Coronary artery (tissue), 2 donors: ENCODE measurements at places on chromosomes 5 and 9.

GRCh38 chr5:88661806-88662207 lies 221.2 kb downstream of the MEF2C start:
- no peak for DNase-seq

GRCh38 chr9:117233016-117233415 lies 181.8 kb downstream of the ASTN2 start:
- DNase-seq = no peak

- no peak for DNase-seq
These were observed 1298.3 kb upstream of the WWC1 start for GRCh38 chr5:166992874-166993722.

GRCh38 chr5:169566202-169566601 lies 17.4 kb upstream of the SPDL1 start:
- no peak for DNase-seq

GRCh38 chr5:38585816-38586215 lies 29.4 kb upstream of the LIFR start:
- DNase-seq = no peak
